ENCODE measurements at places on chromosomes 7 and 10.

DNA sequence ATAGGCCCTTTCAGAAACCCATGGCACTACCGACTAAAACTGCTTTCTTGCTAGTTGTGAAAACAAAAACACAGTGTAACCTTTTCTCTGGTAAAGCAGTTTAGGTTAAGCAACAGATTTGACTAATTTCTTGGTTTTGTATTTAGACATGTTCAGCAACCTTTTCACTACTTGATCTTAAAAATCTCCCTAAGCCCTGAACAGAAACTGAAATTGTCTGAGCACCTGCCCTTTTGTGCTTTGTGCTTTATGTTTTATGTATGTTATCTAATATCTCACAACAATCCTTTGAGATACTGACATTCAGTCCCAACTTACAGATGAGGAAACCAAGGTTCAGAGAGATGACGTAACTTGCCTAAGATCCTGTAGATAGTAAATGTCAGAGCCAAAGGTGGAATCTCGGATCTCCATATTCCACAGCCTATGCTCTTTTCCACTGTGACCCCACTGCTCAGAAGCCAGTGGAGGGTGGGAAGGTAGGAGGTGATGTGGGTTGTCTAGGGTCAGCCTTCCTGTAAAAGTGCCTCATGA is 146.6 kb downstream of the LCOR start:
- DNase-seq = no peak

DNA sequence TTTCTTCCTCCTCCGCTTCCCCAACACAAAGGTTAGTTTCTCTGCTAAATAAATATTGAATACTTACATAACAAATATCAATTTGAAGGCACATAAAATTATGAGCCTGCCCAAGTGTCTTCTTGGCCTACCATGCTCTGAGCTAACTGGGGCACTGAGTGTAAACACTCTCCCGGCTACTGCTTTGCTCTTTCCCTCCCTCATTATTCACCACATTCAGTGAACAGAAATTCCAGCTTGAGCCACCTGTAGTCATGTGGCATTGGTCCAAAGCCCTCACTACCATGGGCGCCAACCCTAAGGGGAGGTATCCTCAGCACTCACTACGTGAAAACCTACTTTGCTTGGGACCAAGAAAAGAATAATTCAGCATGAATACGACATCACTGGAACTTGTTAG is 409.0 kb downstream of the KCNMA1 start:
- DNase-seq = no peak

GRCh38 chr7:311796-312195 is 21.8 kb downstream of the FOXL3 start:
- DNase-seq = no peak

- DNase-seq = no peak
These were observed 774.1 kb upstream of the IGFBP3 start for GRCh38 chr7:46695051-46695708.

- DNase-seq = no peak
These were observed 152.9 kb downstream of the MAGI2 start for GRCh38 chr7:79300573-79300972.

DNA sequence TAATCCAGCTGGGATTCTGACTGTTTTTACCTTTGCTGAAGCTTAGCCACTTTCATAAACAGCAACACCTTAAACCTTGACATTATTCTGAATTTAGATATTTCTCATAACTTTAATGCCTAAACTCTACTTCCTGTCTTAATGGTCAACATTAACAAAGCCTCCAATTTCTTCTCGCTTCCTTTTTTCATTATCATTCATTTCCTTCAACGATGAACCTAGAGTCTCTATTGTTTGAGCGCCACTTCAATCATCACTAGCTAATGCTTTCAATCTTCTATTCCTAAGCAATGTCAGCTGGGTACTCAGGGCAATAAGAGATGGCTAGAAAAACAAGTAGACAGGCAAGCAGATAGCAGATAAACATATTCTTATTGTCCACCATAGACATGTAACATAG is 96.6 kb upstream of the TMEM196 start:
- DNase-seq = no peak

DNA sequence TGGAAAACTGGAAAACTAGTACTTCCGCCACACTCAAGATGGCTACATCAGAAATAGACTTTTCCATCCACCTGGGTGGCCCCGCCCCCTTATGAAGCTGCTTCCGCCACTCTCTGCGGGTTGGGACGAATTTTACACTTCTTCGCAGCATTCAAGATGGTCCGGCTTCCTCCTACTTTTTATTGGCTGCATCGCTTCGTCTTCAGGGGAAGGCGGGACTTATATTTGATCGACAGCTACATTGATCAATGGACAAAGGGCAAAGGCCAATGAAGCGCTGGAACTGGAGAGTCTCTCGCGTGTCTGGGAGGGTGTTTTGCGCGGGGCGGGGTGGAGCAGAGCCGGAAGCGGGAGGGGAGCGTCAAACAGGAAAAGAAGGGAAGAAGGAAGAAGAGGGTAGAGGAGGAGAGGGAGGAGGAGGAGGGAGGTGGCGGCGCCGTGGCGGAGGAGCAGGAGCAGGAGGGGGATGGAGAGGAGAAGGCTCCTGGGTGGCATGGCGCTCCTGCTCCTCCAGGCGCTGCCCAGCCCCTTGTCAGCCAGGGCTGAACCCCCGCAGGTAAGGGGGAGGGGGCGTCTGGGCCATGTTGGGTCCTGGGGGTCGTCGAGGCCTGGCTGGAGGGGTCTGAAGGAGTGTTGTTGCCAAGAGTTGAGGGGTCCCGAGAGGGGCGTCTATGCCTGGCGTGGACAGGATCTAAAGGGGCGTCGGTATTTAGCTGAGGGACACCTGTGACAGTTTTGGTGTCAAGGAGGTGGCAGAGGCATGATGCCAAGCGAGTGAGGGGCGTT is at the start of gene WBP1L:
Gene WBP1L (plus strand): TSS at position 361 of the 786 bp plus-strand sequence. CDS start 106 bp downstream, at position 467.
- DNase-seq = peak; percentile 99

DNA sequence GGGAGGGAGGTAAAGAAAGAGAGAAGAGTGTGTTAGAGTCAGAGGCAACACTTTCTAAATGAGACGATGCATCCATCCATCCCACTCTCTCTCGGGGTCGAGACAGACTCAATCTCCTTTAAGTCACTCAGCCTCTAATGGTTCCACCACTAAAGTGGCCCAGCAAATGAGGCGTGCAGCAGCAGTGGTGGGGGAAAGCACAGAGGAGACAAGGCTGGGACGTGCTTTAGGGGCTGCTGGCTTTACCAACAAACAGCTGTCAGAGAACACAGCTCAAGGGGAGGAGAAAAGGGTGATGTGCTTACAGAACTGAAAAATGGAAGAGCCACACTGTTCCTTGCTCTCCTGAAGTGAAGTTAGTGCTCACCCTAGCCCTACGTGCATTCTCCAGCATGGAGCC is 4.5 kb upstream of the SEC31B start:
- DNase-seq = no peak

DNA sequence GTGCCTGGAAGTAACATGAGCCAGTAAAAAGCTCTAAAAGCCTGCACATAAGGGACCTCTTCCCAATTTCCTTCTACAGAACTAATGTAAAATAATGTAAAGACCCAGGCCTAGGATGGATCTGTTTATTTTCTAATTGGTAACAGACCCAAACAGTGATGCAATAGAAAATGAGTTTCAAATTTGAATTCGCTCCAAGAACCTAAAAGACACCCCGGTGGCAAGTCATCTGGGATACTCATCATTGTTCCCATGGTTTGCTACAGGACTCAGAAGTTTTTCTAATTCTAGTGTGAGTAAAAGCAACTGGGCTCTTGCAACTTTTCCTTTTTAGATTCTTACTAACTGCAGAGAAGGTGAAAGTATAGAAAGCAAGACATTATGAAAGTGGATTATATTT is 271.3 kb upstream of the CACNA2D1 start:
- no peak for DNase-seq

DNA sequence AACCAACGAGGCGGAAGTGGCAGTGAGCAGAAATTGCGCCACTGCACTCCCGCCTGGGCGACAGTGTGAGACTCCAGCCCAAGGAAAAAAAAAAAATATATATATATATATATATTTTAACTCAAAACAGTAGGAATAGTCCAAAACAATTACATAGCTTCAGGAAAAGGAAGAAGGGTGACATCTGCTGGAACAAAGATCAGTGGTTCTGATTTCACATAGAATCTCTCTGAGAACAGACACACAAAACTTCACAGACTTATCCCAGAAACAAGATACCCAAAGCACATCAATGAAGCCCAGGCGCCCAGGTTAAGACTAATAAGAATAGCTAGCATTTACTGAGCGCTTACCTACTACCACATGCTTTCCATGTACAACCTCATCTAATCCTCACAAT is 45.0 kb downstream of the DNMBP start:
- no peak for DNase-seq

GRCh38 chr10:9302140-9302746 is 1247.8 kb downstream of the GATA3 start:
- no peak for DNase-seq

GRCh38 chr7:31076641-31077310 is 24.7 kb downstream of the ADCYAP1R1 start:
- no peak for DNase-seq

DNA sequence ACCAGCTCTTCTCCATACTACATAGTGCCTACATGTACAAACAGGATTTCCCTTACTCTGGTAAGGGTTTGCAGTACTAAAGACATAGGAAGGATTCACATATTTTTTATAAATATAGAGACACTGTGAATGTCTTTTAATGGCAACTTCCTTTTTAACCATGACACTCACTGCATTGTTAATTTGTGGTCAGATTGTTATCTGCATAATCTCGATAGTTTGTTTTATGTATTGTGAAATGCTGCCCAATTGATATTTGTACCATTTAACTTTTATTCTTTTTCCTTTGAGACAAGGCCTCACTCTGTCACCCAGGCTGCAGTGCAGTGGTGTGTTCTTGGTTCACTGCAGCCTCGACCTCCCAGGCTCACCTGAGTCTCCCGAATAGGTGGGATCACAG is 39.7 kb downstream of the SP8 start:
- DNase-seq = no peak

DNA sequence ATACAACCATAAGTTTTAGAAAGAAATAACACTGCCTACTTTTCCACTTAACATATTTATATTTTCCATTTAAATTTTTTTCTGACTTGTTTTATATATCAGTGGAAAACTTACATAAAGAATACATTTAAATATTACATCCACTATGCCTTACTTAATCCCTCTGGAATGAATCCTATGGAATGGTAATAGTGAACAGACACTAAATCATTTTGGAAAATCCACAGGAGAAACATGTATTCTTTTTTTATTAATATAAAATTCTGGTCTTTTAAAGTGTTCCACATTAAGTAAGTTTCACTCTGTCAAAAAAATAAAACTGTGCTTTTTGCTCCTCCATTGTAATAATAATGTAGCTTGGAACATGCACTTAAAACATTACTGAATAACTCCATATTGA is 236.8 kb upstream of the LRRN3 start:
- no peak for DNase-seq

DNA sequence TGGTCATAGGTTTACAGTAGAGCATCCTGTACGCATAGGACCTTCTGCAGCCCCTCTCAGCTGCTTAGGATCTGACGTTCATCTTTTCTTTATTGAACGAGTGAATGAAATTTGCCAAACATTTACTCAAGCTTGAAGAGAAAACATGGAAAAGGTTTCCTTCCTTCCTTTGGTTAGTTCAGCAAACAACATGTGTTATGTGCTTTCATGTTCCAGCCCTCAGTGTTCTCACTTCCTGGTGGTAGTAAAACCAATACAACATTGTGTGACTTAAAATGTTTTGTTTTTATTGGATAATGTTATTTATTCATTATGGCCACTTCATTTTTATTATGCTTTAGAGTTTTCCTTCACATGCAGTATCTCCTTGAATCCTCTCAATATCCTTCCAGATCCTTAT is 1.4 kb upstream of the CDCA7L start:
- DNase-seq = no peak

GRCh38 chr7:55509322-55509721 is 63.0 kb downstream of the VOPP1 start:
- DNase-seq = no peak

GRCh38 chr7:10475940-10476641 is 497.6 kb upstream of the PHF14 start:
- DNase-seq = no peak

DNA sequence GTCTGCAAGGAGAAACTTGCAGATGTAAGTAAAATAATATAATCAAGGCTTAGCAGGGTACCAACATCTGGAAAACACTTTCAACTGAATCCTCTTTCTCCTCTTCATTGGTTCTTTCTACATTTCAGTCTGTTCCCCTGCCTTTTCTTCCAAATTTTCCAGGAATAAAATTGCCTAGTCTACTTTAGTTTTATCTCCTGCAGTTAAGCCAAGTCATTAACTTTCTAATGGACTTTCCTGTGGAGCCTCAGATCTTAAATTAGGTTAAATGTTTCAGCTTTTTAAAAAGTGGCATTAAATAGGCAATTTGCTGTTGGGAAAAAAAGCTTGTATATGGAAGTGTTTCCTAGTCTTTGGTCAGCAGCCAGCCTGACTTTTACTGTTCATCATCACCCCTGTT is 70.8 kb downstream of the EEPD1 start:
- no peak for DNase-seq

DNA sequence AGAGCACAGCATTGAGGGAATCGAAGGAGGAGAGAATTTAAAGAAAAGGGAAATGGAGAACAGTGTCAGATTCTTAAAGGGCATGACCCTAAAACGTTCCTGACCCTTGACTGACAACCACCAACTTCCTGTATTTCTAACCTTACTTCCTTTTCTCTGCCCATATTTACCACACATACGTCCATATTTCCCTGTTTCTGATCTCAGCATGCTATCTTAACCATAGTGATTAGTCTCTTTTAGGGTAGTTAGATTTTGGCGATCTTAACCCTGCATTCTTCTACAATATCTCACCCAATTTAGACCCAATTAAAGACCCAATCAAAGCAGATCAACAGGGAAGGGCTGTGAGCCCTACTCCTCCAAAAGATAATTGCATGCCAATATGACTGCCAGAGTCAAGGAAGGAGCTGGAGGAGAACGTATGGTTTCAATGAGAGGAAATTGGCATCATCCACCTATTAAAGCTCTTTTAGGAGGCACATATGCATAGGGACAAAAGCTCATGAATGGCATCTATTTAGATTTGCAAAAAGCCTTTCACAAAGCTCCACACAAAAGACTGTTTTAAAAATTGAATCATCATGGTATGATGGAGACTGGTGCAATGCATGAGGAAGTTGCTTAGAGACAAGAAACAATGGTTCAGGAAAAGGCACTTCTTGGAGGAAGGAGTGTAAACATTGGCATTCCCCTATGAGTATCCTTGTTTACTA is 49.0 kb upstream of the ARHGAP12 start:
- DNase-seq = no peak

DNA sequence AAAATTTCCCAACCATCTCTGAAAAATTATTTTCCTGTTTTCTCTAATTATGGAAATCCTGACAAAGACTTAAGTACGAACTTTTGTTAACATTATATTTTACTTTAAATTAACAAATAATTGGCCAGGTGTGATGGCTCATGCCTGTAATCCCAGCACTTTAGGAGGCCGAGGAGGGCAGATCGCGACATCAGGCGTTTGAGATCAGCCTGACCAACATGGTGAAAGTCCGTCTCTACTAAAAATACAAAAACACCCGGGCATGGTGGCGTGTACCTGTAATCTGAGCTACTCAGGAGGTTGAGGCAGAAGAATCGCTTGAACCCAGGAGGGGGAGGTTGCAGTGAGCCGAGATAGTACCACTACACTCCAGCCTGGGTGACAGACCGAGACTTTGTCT is 32.2 kb downstream of the DGKB start:
- no peak for DNase-seq
